ENCODE measurements at places on chromosomes 2 and 18. TPM values are rescaled to one million over a fixed set of nuclear protein-coding genes. Genes with fewer than 3 reads are reported as not detected.

The SNED1 gene
- polyA plus RNA-seq, result 7.7 TPM

The RAD51AP2 gene
- not detected for polyA plus RNA-seq

The CREG2 gene
- polyA plus RNA-seq, result not detected

The SCN3A gene
- not detected for polyA plus RNA-seq

The CYP27C1 gene
- polyA plus RNA-seq, result 0.70 TPM

DNA sequence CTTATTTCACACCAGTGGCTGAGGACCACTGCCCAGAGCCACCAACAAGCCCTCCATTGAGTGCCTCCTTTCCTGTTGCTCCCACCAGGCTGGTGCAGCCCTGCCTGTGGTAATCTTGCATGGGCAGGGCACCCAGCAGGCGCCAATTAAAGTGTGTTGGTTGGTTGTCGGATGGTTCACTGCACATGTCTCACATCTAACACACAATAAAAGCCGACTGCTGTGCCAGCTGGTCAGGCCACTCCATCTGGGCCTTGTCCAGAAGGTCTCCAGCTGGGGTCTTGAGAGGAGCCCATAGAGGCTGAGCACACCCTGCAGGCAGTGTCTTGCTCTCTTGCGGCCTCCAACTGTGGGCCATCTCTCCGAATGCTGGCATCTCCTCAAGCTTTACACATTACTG lies 494.8 kb upstream of the KLHL29 start:
- no peak for DNase-seq

GRCh38 chr2:17667898-17668297 lies 85.7 kb downstream of the SMC6 start:
- no peak for DNase-seq

GRCh38 chr18:8811115-8811514 lies 105.8 kb downstream of the MTCL1 start:
- DNase-seq, result no peak

DNA sequence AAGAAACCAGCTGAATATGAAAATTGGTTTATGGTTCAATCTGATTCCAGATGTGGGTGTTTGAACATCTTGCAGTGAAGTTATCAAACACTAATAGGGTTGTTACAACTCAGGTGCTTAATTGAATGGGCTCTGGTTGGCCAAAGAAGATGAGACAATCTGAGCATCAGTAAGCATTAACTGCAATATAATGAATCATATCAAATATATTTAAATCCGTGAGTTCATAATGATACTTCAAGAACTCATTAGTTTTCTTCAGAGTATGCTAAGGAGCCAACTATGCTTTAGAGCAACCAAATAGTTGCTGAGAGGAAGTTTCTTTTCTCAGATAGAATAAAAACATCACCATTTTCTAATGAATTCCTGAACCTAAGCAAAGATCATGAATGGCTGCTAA lies 79.2 kb downstream of the NCOA1 start:
- DNase-seq, result no peak

DNA sequence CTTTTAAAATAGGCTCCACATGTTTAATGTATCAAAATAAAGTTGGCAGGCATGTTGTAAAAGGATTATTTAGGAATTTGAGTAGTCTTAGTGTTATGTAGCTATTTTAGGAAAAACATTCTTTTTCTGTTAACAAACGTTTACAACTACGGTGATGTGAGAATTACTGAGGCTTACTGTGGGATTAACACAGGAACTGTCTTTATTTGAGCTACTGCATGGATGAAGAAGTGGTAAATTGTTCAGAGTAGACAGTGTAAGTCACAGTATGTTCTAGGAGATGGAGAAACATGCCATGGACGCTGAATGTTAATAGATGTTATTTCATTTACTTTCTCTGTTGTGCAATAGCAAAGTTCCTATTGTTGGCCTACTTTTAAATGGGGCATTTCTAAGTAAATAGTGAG lies 1.6 kb downstream of the PPM1B start:
- DNase-seq, result peak; percentile 56

GRCh38 chr2:50529600-50530218 lies 502.2 kb downstream of the NRXN1 start:
- peak; percentile 57 for DNase-seq

DNA sequence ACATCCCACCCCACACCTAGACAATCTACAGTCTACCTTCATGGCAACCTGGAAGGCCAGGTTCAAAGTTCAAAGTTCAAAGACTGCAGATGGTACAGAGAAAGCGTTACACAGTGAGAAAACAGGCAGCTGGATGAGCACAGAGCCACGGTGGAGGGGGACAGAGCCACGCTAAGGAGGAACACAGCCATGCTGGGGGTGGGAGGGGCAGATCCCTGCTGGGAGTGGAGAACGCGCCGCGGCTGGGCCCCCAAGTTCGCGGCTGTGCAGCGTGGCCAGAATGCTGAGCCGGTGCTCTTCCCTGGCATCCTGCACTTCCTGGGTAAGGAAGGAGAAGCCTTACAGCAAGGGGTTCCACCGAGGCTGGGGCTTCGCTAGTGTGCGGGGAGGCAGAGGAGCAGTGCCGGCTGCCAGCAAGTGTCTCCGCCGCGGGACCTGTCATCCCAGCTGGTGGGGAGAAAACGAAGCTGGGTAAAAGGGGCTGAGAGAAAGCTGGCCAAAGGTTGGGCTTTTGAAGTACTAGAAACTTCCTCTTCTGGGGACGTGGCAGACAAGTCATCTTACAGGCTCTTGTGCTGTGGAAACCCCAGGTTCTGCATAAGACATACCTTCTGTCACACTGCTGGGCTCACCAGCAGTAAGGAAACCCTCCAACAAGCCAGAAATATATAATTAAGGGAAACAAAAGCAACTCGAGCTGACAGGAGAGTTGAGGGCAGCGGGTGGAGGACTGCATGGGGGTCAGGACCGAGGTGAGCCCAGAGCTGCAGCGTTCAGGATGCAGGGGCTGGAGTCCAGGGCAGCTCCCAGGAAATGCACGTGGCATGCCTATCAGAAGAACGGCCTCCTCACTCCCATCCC lies 115.5 kb downstream of the HDAC4 start:
- peak; percentile 36 for DNase-seq

DNA sequence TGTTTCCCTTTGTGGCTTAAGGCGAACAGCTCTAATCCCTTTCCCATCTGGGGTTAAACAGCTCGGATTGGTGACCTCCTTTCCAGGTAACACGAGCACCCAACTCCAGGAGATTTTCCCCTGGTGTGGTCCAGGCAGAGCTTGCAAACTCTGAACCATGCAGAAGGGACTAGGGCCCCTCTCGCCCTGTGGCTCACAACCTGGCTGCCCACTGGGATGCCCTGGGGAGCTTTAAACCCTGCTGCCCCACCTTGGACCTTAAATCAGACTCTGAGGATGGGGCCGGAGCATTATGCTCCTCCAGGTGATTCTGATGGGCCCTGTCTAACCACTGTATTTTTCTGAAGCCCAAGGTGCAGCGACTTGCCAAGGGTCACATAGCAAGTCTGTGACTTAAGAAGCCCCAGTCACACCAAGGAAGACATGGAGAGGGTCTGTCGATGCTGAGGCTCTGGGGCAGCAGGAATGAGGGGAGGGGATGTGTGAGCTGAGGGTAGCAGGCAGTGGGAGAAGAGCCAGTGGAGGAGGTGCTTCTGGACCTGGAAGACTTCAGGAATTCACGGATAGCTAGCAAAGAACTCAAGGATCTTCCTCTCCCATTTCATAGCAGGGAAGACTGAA lies 5.9 kb downstream of the ARID5A start:
- no peak for DNase-seq

DNA sequence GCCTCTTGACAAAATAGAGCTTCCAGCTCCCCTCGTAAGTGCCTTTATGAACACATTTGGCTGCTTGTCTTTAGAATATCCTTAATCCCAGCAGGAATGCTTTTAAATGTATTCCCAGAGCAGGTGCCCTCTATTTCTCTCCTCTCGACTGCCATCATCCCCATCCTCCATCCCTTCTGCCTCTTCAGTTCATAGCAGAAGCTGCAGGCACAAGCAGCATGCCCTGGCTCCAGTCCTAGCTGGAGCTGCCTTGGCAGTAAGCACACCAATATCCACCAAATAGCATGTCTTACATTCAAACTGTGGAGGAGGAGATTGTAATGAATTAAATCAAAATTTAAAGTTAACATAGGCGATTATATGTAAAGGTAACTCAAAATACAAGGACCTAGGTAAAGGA lies 891.3 kb upstream of the SLC39A10 start:
- no peak for DNase-seq

DNA sequence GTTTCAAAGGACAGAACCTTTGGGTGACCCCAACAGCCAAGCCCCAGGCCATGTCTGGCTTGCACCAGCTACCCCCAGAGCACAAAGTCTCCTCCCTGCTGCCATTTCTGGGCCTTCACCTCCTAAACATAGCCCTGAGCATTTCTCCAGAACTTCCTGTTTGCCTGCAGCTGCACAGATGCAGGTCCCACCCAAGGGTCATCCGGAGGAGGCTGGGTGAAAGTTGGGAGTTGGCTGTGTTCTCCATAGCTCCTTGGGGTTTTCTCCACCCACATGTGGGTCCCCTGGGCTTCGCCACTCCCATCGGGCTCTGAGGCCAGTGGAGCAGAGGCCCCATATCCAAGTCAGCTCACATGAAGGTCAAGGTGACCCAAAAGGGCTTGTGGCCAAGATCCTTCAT lies 4.3 kb downstream of the TNP1 start:
- DNase-seq, result no peak

- no peak for DNase-seq
Measured at GRCh38 chr2:189171956-189172609, 7.5 kb downstream of the COL5A2 start.
